ENCODE measurements at places on chromosomes 5 and 9.
A peak's percentile ranks its signal among the peaks of the same experiment; 100 is the strongest.

GRCh38 chr9:3337515-3338225 is 188.1 kb downstream of the RFX3 start:
- DNase-seq, result no peak

DNA sequence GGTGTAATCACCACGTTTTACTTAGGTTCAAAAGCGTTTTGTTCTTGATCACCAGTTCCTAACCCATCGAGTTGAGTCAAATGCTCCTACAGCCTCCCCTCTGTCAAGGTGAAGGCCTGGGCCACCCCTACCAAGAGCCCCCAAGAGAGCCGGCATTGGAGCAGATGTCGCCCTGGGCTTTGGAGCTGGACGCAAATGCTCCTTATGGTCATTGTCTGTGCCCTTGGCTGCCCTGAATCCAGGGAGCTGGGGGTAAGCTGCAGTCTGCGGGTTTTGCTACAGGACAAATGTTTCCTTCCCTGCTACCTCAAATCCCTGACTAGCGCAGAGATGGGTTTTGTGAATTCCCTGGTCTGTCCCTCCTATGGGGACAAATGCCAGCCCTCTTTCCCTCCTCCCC is 4.9 kb downstream of the RNF183 start:
- no peak for DNase-seq

DNA sequence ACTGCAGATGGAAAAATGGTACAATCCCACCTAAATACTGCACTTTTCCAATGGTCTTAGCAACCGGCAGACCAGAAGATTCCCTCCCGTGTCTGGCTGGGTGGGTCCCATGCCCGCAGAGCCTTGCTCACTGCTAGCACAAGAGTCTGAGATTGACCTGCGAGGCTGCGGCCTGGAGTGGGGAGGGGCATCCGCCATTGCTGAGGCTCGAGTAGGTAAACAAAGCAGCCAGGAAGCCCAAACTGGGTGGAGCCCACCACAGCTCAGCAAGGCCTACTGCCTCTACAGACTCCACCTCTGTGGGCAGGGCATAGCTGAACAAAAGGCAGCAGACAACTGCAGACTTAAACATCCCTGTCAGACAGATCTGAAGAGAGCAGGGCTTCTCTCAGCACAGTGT is 221.6 kb upstream of the CTNND2 start:
- no peak for DNase-seq

DNA sequence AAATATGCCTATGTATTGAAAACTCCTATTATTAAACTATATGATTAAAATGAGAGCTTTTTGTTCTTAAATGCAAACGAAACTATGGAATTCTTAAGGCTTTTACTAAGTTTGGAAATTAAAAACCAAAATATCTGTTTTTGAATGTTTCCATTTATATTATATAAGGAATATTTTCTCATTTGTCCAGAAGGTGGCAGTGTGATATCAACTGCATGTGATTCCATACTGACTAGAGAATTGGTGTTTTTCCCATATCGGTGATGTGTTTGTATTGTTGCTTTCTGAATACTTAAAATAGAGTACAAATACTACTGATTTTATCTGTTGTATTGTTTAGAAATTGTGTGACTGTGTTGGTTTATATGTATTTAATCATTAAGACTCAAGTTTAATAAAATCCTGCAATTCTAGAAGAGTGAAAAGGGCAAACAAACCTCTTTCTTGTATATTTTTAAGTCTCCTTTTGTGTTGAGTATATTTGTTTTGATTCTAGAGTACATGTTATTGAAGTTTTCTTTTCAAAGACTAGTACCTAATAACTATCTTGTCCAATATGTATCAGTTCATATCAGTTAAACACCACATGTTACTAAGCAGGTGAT is 320.8 kb downstream of the CCDC171 start:
- no peak for DNase-seq

DNA sequence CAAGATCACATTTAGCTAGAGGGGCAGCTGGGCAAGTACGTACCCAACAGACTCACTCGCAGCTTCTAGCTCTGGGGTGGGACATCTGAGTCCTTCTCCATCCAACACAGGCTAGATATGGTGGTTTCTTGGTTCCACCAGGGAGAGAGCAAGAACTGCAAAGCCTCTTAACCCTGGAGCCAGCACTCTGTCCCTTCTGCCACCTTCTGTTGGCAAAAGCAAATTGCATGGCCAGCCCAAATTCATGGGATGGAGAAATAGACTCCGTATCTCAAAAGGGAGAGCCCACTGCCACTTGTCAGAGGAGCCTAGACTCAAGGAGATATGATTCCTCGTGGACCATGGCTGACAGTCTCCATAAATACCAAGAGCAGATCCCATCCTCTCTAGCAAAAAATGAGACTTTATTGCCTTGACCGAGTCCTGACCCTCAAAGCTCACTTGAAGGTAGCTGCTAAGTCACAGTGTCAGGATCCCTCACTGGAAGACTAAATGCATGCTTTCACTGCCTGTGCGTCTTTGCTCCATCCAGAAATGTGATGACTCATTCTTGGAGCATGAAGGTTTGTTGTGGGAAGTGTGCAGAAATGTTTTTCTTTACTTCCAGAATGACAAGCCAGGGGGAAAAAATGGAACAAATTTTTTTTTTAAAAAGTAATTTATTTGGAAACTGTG is 28.8 kb upstream of the ROR2 start:
- DNase-seq, result no peak

DNA sequence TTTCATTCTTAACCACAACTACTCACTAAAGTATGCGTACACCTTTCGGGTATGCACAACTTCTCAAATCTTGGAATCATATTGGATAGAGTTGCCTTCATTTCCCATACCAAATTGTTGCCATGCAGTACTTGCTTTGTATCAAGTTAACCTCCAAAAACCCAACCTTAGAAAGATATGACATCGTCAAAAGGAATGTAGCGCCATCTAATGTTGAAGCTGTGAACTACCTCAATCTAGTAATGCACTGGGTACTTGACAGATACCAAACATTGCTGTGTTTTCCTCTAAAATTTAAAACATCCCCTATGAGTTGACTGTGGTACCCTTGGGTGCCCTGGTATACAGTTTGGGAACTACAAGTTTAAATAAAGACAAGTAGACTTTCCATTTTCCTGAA is 318.4 kb downstream of the ARL15 start:
- no peak for DNase-seq

DNA sequence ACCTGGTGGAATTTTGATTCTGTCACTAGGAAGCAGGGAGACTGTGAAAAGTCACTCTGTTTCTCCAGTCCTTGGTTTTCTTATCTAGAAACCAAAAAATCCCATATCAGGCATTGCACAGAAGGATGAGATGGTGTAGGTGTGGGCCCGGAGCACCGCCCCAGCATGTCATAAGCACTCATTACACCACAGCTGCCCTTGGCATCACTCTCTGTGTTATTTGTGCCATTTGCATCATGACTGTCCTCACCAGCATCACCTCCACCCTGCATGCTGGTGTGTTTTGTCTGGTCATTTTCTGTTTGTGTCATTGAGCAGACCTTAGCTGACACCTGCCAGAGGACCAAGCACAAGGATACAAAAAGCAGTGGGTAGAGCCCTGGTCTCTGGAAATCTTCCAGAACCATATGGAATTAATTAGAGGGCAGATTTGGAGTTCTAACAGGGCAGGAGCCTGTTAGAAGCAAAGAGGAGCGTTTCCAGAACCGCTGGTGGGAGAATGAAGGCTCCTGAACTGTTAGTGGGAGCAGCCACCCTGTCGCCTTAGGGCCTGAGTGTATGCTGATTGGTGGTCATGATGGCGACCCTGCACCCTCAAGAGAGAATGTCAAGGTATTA is 99.3 kb downstream of the AMBP start:
- DNase-seq, result no peak

DNA sequence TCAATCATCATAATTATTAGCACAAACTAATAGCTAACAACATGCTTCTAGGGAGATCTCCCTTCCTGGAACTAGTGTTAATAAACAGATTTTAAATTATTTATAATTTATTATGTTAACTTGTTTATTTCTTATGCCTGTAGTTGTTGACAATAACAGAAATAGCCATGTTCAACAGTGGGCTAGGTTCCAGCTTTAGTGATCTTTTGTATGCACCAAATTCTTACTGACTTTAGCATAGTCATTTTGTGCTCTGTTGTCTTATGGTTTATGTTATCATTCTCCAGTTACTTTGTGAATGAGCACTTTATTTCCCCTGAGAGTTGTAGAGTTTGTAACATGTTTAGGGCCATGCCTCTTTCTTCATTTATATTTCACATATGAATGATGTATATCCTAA is 70.6 kb downstream of the TMEM252 start:
- no peak for DNase-seq

- no peak for DNase-seq
Observed at GRCh38 chr5:143674469-143674786, 137.5 kb upstream of the HMHB1 start.

- DNase-seq, result no peak
Observed at GRCh38 chr5:176387384-176387925, 943 bp downstream of the NOP16 start.

GRCh38 chr9:99118782-99119466 is 14.0 kb downstream of the TGFBR1 start:
- DNase-seq, result peak; percentile 60

DNA sequence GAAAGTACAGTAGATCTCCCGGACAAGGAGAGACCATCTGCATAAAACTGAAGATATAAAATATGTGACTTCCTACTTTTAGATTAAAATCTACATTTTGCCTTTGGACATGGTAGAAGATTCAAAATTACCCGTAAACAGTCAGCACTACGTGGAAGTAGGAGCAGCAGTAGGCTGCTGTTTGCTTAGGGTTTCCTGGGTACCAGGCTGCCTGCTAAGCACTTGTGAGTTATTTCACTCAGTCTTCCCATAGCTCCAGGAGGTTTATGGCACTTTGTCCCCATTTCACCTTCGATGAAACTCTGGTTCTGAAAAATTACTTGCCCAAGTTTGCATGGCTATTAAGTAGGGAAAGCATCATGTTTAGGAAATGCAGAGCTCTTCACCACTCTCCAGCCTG is 92.6 kb downstream of the STK32A start:
- DNase-seq, result no peak

- no peak for DNase-seq
Observed at GRCh38 chr5:9920697-9921096, 290.5 kb upstream of the TAS2R1 start.

DNA sequence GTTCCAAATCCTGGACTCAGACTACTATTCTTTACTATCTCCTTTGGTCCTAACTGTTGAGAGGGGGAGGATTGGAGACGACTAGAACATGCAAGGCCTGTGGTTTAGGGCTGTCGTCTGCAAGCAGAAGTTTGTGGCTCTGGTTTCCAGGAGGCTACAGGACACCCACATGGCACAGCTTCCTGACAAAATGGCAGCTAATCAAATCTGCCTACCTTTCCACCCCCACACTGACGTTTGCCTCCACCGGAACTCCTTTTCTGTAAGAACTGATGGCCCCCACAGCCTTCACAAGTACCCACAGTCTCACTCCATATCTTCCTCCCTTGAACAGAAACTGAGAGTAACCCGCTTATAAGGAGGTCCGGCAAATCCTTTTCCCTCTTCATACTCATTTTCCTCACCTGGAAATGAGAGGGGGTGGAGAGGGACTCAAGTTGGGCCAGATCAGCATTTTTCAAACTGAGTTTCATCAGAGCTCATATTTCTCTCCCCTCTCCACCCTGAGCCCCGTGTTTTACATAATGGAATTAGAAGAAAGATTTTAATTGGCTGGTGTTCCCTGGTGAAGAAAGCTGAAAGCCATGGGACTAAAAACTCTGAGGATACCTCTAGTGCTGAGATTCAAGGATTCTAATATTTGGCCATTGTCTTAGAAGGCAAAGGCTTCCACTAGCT is 5.2 kb downstream of the SLC31A2 start:
- DNase-seq, result peak; percentile 51

DNA sequence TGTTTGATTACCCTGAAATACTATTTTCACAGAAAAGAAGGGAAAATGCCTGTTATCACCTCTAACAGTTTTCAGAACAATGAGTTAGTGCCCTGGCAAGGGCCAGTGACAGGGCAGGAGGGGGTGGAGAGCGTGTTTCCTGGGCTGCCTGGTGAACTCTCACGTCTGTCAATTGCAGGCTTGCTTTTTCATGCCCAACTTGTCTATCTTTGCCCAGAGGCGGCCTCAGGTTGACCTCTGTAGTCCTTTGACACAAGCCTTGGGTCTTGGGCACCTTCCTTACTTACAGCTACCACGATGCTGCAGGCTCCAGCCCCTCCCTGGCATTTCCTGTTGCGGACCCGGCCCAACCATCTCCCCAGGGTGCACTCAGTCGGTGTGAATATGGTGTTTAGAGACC is 2.2 kb upstream of the CEL start:
- DNase-seq, result no peak

- no peak for DNase-seq
Observed at GRCh38 chr5:133950821-133951612, 17.4 kb downstream of the C5orf15 start.

DNA sequence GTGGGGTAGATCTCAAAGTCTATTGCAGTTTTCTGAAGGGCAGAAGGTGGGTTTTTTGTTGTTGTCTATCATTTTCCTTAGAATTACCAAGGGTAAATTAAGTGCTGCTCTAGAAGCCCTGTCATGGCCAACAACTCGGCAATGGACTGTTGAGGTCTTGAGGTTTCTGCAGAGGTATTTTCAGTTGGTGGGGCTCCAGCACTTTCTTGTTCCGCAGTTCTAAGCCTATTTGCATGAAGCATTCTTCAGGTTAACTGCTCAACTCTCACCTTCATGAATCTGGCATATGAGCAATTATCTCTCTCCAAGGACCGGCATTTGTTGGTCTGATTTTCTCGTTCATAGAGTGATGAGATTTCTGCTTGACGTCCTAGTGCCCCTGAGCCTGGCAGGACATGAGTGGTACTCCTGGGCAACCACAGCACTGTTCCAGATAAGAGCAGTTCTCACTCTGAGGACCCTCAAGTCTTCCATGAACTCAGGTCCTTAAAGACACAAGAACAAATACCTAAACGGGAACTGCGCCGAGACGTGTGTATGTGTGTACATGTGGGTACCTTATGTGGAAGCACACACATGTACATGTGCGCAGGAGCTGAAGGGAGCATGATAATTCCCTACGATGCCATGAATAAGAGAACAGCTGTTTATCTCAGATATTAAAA is 544.5 kb downstream of the CSNK1G3 start:
- DNase-seq, result no peak

DNA sequence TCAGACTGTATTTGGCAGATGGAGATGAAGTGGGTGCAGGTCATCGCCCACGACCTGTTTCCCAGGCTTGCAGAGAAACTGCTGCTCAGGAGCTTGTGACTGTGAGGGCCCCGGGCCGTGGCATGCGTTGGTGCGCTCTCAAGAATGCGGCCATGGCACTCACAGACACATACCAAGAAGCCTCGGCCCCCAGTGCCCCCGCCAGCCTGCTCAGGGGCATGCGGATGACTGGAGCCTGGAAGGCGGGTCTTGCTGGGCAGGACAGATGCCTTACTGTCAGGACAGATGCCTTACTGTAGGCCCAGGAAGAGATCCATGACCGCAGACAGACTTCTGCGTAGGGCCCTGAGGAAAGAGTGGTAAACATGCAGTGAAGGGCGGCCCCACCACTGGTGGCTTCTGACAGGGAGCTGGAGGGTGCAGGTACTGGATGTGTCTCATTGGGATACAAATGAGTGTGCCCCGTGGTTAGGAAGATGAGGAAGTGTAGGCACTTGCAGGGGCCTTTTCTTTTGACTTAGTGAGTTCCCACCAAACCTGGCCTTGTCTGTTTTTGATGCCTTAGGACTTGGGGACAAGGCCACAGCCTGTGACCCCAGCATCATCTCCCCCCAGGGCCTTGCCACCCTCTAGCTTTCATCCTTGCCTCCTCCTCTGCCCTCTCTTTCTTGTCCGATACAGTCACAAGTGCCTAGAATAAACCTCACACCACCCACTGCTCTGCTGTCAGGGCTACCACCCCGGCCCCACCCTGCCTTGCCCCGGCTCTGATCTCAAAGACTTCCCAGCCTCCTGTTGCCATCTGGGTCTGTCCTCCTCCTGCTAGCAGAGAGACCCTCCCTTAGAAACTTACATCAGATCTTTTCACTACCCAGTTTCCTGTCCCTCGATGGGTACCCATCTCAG is 68.8 kb upstream of the ABL1 start:
- peak; percentile 39 for DNase-seq
